ENCODE measurements at places on chromosomes 3 and 15. TPM values are rescaled to one million over a fixed set of nuclear protein-coding genes. Genes with fewer than 3 reads are reported as not detected.

GRCh38 chr3:154522036-154522602 is 92.1 kb upstream of the GPR149 start:
- no peak for DNase-seq

ZDHHC23 gene
- 0.94 TPM for polyA plus RNA-seq

- DNase-seq, result no peak
Measured at GRCh38 chr3:51382076-51382745, 2.9 kb upstream of the MANF start.

- no peak for DNase-seq
Measured at GRCh38 chr15:42233107-42233506, 25.0 kb upstream of the VPS39 start.

DNA sequence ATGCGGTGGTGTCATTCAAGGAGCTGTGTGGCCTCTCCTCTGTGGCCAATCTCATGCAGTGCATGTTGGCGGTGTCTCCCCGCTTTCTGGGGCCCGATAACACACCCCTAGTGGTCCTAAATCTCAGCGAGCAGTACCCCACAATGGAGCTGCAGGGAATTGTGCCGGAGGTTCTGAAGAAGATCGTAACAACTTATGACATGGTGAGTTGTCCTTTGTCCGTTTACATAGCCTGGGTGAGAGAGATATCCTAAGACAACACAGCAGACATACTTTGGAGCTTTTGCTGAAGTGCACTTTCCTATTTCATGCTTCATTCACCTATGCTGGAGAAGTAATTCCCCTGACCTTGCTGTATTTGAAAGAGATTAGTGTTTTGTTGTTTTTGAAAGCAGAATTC is 130.0 kb downstream of the PLCL2 start:
- no peak for DNase-seq

- no peak for DNase-seq
Measured at GRCh38 chr3:12486916-12487315, 2.6 kb downstream of the TSEN2 start.

DNA sequence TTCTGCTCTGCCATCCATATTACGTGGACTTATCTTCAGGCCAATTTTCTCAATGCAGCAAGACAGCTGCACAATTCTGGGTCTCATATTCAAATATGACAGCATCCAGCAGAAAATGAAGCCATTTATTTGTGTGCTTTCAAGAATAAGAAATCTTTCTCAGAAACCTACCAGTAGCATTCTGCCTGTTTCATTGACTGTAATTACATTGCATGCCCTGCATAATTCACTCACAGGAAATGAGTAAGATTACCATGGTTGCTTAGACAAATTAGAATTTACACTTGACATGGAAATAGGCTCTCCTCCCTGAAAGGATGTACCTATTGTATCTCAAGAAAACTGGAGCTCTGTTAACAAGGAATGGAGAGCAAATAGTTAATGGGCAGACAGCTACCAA is 346.6 kb upstream of the DCBLD2 start:
- DNase-seq, result no peak

GRCh38 chr15:90597577-90597976 is 67.9 kb downstream of the CRTC3 start:
- DNase-seq, result no peak

HCN4 gene
- polyA plus RNA-seq, result not detected

APBA2 gene
- polyA plus RNA-seq, result 4.4 TPM

- peak; percentile 36 for DNase-seq
Measured at GRCh38 chr3:145952536-145952935, 208.4 kb downstream of the PLOD2 start.

CASR gene
- polyA plus RNA-seq, result not detected

DNA sequence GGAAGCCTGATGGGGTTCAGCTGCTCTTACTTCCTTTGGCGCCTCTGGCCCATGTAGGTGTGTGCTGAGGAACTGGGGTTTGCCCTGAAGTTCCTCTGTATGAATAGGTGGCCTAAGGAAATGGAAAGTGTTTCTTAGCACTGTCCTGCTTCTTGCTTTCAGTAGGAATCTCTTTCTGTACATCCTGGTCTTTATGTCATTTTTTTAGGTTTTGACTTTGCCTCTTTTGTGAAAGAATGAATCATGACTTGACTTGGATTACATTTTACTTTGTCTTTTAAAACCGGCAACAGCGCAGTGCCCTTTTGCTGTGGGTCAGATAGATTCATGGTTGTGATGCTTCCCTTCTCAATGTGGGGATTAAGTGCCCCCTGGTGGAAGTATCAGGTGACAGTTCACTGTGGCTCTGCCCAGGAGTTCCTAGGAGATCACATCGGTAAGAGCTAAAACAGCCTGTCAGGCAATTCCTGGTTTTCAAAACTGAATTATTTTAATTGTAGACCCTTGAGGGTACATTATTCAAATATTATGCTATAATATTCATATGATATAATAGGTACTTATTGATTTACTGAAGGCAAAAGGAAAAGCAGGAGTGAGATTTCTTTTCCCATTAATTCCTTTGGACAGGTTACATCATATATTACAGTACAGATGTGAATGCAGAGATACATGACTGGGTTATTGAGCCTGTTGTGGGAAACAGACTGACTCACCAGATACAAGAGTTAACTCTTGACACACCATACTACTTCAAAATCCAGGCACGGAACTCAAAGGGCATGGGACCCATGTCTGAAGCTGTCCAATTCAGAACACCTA is 95.4 kb downstream of the HCN4 start:
- DNase-seq, result peak; percentile 56

- no peak for DNase-seq
Measured at GRCh38 chr3:99509224-99509623, 129.2 kb upstream of the COL8A1 start.

DNA sequence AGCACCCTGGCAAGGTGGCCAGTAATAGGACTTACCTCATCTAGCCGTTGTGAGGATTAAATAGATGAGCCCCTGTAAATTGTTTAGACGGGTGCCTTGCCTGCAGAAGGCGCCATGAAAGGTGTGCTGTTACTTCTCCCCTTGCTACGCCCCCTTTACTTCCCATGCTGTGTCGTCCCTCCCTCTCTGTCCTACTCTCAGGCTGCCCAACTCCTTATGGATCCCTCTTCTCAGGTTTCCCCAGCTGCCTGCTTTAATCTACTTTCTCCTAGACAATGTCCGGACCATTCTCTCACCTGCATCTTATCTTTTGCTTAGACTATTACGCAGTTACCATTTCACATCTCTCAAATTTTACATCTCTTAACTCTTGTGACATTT is 1.7 kb upstream of the FBXW12 start:
- no peak for DNase-seq

- peak; percentile 23 for DNase-seq
Measured at GRCh38 chr3:161253711-161254110, 32.6 kb downstream of the NMD3 start.

- DNase-seq, result no peak
Measured at GRCh38 chr3:128420289-128420688, 46.4 kb downstream of the DNAJB8 start.

- no peak for DNase-seq
Measured at GRCh38 chr15:92930776-92931175, 30.7 kb downstream of the CHD2 start.

DNA sequence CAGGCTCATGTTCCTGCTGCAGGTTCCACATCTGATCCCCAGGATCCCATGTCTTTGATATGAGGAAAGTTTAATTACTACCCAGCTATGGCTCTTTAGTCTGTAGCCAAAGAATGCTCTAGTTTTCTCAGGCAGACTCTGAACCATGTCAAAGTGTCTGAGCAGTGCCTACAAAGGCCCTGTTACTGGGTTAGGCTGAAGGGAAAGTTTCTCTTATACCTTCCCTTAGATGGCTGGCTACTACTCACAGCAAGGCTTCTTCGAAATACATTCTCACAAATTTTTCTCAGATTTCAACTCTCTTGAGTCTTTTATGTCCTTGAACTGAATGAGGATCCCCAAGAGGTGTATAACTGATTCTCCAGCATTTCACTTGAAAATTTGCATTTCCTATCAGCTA is 102.4 kb downstream of the NR1D2 start:
- no peak for DNase-seq

DNA sequence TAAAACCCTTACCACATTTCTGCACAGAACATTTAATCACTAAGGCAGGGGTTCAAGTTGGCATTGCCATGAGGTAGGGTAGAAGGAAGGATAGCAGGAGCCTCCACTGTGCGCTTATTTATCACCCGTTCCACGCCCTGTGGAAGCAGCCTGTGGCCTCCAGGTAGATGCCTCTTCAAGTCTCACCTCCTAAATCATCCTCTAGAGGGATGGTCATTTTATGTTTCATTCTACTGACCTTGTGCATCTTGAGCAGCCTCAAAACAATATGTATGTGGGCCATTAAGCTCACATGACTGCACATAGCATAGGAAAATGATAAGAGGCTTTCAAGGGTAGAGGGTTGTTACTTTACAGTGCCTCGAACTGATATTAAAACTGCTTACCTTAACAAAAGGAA is 546.2 kb downstream of the GRM7 start:
- DNase-seq, result no peak

DNA sequence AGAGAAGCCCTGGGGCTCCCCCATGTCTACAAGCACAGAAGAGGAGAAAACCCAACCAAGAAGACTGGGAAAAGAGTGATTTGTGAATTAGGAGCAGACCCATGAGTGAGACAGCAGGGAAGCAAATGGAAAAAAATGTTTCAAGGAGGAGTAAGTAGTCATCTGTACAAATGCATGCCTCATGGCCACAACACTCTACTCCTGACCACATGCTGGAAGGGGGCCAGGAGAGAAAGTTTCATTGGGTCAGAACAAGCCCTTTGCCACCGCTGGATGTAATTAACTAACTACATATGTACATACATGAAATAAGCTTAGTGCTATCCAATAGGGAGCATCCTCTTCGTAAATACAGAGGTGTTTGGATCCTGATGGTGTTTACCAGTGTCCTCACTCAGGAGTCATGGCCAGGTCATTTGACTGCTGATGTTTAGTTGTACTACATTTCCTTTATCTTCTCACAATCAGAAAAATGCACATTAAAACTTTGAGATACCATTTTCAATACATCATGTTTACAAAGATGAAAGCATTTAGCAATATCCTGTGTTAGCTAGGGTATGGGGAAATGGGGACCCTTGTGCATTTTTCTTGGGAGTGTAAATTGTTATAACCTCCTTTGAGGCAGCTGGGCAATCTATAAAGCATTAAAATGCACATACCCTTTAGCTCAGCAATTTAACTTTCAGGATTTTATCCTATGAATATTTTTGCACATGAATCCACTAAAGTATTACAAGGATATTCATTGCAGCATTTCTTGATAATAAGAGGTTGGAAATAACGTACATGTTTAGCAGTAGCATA is 27.1 kb downstream of the CLRN1 start:
- DNase-seq, result no peak

DNA sequence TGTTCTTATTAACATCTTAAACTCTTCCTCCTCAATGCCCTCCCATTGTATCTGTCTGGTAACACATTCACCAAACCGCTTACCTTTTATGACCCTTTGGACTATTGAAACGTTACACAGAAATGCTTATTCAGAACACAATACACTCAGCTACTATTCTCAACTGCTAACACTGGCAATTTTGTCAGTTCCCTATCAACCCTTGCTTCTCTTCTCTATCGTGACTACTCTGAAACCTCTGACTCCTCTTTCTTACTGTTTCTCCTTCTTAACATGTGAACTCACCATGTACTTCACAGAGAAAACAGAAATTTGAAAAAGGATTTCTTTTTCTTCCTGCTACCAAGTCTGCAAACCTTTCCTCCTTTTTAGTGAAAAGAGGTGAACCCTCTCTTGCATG is 232.9 kb upstream of the GPR149 start:
- no peak for DNase-seq

DNA sequence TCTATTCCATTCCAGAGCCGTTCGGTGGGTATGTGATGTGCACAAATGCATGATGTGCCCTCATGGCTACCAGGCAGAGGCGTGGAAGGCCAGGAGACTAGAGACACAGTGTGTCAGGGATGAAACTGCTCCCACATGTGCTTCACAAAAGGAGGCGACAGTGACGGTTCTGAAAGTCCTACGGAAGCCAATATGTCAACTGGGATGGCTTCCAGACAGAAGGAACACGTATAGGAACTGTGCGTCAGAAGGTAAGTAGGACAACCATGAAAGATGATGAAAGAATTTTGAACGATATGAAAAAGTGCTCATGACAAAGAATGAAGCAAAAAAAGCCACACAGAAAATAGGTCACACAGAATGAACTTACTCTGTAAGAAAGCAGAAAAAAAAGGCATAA is 34.1 kb downstream of the GLB1 start:
- DNase-seq, result no peak

- peak; percentile 40 for DNase-seq
Measured at GRCh38 chr15:57216288-57216687, 160.0 kb upstream of the CGNL1 start.

DNA sequence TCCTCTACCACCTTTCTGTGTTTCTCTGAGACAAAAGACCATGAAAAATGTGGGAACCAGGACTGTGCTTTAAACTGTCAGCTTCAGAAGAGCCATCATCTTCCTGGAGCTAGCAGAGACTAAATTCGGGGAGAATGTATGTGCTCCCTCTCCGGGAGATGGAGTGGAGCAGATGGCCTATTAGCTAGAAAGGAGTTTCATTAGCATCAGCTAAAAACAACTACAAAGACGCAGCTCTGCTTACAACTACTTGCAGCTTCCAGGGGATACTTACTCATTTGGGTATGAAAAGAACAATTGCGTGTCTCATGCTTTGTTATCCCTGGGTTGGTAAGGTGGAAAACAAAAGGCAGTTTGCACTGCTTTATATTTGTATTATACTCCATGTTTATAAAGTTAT is 159.6 kb downstream of the MFSD1 start:
- no peak for DNase-seq

DNA sequence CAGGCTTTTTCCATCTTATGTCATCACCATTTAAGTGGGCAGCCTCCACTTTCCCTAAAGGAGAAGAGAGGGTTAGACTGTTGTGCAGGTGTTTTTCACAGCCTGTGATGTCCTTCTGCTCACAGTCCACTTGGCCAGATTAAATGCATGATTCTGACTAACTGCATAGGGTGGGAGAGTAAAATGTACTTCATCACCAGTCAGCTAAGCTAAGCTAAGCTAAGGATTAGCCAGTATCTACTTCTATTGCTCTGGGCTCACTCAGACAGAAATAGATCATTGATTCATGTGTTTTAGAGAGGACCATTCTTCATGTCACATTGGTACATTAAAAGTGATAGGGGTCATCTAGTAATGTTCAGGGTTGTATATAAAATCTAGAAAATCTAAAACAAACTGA is 1013.1 kb downstream of the NTRK3 start:
- DNase-seq, result no peak

TMEM108 gene
- polyA plus RNA-seq, result 28.5 TPM

DNA sequence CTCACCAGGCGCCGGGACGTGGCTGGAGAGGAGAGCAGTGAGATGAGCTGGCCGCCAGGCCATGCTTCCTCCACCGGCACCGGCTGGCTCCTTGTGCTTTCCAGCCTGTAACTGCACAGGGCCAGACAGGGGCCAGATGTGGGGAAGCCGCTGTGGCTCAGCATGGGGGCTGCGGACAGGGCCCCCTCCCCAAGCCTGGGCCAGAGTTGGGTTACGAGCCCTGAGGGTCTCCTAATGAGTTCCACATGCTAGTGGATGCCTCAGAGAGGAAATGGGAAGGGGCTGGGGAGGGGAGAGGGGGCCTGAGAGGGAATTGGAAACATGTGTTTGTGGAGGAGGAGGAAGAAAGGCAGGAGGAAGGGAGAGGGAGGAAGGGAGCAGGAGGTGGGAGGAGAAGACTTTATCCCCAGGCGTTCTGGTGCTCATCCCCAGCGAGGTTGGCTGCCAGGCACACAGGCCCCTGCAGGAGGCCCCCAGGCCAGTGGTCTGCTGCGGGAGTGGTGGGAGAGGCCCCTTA is 11.7 kb upstream of the DUSP7 start:
- peak; percentile 84 for DNase-seq

ZPLD1 gene
- not detected for polyA plus RNA-seq

Measured in hindlimb muscle (tissue), 1 donor.